ENCODE measurements at places on chromosomes 2 and 18.
A peak's percentile ranks its signal among the peaks of the same experiment; 100 is the strongest.

GRCh38 chr18:13412901-13413300, 194.3 kb downstream of the LDLRAD4 start:
- no peak for DNase-seq

- no peak for DNase-seq
Measured at GRCh38 chr18:58578321-58578720, 50.6 kb downstream of the ALPK2 start.

DNA sequence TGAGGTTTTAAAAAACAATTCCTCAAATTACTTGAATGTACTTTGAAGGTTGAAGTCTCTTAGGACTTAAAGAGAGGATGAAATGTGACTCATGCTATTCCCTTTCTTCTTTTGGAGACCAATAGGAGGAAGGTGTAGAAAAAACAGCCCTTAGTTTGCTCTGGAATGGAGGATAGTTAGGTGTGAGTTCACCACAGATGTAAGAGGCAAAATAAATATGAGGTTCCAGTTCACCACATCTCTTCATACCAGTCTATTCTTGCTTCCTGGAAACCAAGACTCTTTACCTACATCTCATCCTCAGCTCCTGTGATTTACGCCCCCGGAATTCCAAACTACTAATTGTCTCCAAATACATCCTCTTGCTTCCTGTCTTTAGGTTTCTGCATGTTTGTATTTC, 77.5 kb upstream of the TTC21B start:
- no peak for DNase-seq

GRCh38 chr2:176283291-176284068, 14.2 kb downstream of the MTX2 start:
- DNase-seq: peak; percentile 51

GRCh38 chr2:858646-859045, 92.0 kb upstream of the SNTG2 start:
- no peak for DNase-seq

DNA sequence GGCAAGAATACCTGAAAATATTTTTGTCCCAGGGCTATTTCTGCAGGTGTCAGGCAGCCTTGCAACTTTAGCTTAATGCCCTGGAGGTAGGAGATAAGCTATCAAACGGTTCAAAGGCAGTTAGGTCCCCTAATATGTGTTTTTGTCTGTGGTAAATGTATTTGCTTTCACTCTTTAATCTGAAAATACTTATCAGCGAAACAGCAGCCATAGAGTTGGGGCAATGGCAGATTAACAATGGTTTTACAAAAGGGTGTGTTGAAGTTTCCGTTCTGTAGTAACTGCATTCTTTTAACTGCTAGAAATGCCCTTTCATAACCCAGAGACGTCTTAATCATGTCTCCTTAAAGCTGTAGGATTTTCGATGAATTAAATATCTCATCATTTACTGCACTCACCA, 265.0 kb upstream of the TRIB2 start:
- no peak for DNase-seq

GRCh38 chr2:71742953-71743601, 289.7 kb downstream of the DYSF start:
- no peak for DNase-seq

DNA sequence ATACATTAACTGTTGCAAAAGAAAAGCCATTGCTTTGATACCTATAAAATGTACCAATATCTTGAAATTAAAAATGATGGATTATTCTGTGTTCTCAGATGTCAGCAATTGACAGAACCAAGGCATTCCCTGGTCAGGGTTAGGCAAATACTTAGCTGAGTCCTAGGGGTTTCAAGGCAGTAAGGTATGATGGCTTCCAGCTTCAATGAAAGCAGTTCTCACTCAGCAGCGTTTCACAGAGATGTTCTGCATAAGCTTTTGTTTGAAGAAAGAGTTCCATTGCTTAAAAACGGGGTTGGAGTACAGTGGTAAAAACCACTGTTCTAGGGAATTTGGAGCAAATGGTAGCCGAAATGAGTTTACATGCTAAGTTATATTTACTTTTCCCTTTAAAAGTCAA, 17.0 kb upstream of the KANSL1L start:
- no peak for DNase-seq

GRCh38 chr2:107412209-107412904, 414.3 kb upstream of the RGPD4 start:
- DNase-seq: no peak

DNA sequence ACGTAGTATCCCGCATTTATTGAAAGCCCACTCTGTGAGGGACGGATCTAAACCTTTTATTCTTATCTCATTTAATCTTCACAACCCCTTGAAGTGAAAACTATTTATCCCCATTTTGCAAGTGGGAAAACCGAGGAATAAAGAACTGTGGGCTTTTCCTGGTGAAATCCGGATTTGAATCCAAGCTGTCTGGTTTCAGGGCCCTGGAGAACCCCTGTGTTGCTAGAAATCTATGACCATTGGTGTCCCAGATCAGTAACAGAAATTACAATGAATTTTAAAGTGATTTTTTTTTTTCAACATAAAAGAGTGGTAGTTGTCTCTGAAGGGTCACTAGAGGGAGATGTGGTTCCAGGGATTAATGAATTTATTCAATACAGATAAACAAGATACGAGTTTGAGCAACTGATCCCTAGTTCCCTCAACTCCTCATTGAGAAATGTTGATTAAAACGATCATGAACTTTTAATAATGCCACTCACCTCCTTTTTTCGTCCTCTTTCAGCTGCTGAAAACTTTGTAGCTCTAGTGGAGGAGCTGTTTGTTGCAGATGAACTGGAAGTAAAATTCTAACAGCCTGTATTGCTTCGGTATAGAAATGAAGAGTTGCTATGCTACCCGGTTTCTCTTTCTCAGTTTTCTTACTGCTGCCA, 940 bp downstream of the XRCC5 start:
- DNase-seq: peak; percentile 9

- DNase-seq: no peak
Measured at GRCh38 chr2:128490881-128491691, 172.4 kb upstream of the HS6ST1 start.

GRCh38 chr2:10776231-10776977, 36.2 kb downstream of the PDIA6 start:
- no peak for DNase-seq

GRCh38 chr2:27380626-27381545, at the start of gene ZNF513:
Gene ZNF513 (minus strand): TSS chr2:27380734. CDS start chr2:27380526, 208 bp downstream.
- peak; percentile 91 for DNase-seq

- DNase-seq: peak; percentile 2
Measured at GRCh38 chr2:189466656-189467055, 25.4 kb downstream of the WDR75 start.

GRCh38 chr2:186909095-186909494, 60.1 kb upstream of the ZSWIM2 start:
- DNase-seq: no peak

- DNase-seq: no peak
Measured at GRCh38 chr2:215812966-215813365, 200.4 kb downstream of the MREG start.

DNA sequence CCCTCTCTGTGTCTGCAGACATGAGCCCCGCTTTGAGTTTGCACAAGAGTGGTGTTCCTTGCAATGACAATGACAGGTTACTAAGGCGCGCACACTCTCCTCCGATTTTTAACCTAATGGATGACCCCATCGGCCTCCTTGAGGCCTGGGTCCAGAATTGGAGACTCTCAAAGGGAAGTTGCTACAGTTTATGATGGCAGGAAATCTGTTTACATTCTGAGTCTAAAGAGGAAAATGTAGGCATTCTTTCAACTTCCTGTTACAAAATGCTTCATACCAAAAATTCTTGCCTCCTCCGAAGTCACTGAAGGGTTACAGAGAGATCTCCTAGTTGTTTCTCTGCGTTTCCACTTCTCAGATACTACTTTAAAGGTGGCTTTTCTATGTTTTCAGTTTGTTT, 225.3 kb upstream of the AGAP1 start:
- no peak for DNase-seq

Data from NCI-H146 (cell line).